ENCODE measurements at places on chromosomes 7 and 10. TPM values are rescaled to one million over a fixed set of nuclear protein-coding genes. Genes with fewer than 3 reads are reported as not detected.

GRCh38 chr10:83533290-83533689 lies 606.0 kb upstream of the GHITM start:
- DNase-seq = no peak
- H3K36me3 ChIP-seq = peaks cover 32% of the 10 kb centered on the region
- H3K27ac ChIP-seq = no peak overlapping the region

DNA sequence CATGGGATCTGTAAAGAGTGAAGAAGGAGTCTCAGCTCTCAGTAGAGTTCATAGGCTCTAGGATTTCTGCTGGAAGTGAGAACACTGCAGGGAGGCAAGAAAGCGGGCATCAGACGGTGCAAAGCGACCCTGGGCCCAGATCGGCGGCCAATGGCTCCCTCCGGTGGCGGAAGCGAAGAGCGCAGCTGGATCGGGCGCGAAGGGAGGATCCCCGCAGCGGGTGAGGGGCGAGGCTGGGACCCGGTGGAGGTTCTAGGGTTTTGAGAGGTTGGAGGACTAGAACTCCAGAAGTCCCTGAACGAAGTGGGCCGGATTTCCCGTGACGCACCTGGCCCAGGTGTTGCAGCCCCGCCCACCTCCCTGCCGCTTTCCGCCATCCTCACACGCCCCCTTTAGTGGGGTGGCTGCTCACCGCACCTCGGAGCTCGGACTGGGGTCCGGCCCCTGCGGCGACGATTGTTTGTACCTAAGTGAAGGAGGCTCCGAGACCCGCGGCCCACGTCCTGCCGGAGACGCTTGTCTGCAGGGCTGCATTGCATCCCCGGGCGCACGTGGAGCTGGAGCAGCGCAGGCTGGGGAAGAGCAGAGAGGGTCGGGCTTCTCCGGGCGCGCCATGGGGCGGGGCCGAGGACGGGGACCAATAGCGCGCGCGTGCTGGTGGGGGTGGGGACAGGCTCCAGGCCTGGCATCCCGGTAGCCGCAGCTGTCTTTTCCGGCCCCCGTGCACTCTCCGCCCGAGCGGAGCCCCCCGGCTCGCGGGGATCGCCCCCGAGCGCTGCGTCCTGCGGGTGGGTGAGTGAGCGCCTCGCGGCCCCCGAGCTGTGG lies at the start of gene SLC12A9:
Gene SLC12A9, plus strand, starts transcription at position 666 of the 825 bp plus-strand sequence. CDS start 1,485 bp downstream, outside the sequence.
- peak within 1 kb of the TSS; percentile 28 for H3K27ac ChIP-seq
- H3K4me3 ChIP-seq = peak within 1 kb of the TSS; percentile 92

GRCh38 chr7:91379236-91379635 lies 115.0 kb downstream of the FZD1 start:
- no peak for DNase-seq
- peaks cover 7% of the 10 kb centered on the region for H3K4me1 ChIP-seq
- H3K36me3 ChIP-seq = no peaks in the 10 kb centered on the region
- H3K27ac ChIP-seq = no peak overlapping the region

DNA sequence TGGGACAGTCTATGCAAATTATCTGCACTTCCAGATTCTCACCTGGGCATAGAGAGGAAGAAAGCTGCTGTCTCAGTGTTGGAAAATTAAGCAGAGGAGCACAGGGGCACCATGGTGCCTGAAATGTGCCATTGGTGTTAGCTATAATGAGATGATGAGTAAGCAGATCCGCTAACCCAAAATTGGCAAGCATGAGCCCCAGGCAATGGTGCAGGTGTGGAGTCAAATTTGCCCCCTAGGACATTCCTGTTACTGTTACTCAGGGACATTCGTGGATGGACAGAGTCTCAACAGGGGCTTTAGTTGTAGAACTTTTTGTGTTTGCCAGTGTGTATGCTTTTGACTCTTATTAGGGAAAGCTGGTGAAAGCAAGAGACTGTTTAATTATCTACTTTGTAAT lies 385.2 kb upstream of the KLF6 start:
- H3K4me1 ChIP-seq = peaks cover 2% of the 10 kb centered on the region
- H3K36me3 ChIP-seq = no peaks in the 10 kb centered on the region
- no peak overlapping the region for H3K4me3 ChIP-seq

DNA sequence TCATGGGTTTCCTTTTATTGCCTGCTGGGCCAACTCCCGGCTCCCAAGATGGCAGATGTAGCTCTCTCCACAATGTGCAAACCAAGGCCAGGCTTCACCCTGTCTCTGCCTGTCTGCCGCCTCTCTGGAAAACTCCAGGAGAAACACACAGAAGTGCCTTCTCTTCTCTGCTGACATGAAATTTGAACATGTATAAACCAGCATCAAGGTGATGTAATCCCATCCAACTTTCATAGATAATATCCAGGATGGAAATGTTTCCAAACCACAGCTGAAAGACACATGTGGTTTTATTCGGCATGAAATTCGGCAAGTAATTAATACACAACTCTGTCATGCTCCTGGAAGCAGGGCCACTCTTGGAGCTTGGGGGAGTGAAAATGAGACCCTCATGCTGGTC lies 297.2 kb downstream of the C7orf25 start:
- H3K27ac ChIP-seq = no peak overlapping the region
- no peaks in the 10 kb centered on the region for H3K36me3 ChIP-seq
- no peaks in the 10 kb centered on the region for H3K4me1 ChIP-seq
- peaks cover 1% of the 10 kb centered on the region for H3K27me3 ChIP-seq

The TMEM176A gene
- total RNA-seq = 1.3 TPM

The ZPBP gene
- total RNA-seq = not detected

The PTF1A gene
- total RNA-seq = not detected

The TRPV5 gene
- total RNA-seq = 0.15 TPM
